ENCODE measurements at places on chromosomes 3 and 15. TPM values are rescaled to one million over a fixed set of nuclear protein-coding genes. Genes with fewer than 3 reads are reported as not detected.

Gene NANOGP8
- 0.32 TPM for total RNA-seq

Gene CPNE9
- total RNA-seq: not detected

Gene A4GNT
- not detected for total RNA-seq

Gene ZDHHC19
- total RNA-seq: not detected

Gene BFSP2
- not detected for total RNA-seq

Gene SLC22A14
- total RNA-seq: 0.86 TPM

Gene EFCAB12
- not detected for total RNA-seq

Gene CSK
- total RNA-seq: 32.2 TPM
